RWPE2 (cell line): ENCODE measurements at places on chromosomes 1 and 21.

- DNase-seq, result no peak
These were observed 16.5 kb upstream of the OVAAL start for GRCh38 chr1:180542113-180542837.

- no peak for DNase-seq
These were observed 16.3 kb upstream of the TSPAN1 start for GRCh38 chr1:46158312-46159281.

- DNase-seq, result no peak
These were observed 228.5 kb downstream of the CACNA1E start for GRCh38 chr1:181711820-181712219.

DNA sequence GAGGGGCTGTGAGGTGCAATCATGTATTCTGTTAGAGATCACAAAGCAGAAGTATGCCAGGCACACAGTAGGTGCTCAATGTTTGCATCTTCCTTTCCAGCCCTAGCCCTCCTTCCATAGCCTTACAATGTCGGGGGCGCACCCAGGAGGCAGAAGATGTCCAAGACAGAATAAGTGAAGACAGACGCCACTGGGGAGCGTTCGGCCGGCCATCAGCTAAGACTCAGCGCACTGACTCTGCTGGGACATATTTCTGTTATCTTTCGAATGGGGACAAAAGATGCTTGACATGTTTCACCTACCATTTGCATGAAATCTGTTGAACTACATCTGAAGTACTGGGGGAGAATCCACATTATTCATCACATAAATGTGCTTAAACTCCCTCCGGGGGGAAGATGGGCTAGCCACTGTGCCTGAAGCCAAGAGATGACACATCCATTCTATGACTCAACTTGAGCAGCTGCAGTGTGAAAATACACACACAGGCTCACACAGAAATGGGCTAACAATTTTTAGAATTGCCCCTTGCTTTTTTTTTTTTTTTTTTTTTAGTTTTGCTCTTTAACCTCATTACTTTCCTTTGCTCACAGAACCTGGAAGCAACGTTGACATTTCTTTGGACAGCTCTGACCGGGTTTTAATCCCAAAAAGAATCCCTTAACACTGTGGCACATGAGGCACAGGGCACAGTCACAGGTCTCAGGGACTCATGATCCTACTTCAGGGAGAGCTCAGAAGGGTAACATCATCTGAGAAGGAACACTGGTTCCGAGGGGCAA lies 7.9 kb downstream of the TIAM1 start:
- DNase-seq, result peak; percentile 66

- DNase-seq, result peak; percentile 98
These were observed 6.2 kb downstream of the NECTIN4 start for GRCh38 chr1:161082996-161083747.

- DNase-seq, result no peak
These were observed 28.2 kb downstream of the ATP8B2 start for GRCh38 chr1:154353460-154353904.

DNA sequence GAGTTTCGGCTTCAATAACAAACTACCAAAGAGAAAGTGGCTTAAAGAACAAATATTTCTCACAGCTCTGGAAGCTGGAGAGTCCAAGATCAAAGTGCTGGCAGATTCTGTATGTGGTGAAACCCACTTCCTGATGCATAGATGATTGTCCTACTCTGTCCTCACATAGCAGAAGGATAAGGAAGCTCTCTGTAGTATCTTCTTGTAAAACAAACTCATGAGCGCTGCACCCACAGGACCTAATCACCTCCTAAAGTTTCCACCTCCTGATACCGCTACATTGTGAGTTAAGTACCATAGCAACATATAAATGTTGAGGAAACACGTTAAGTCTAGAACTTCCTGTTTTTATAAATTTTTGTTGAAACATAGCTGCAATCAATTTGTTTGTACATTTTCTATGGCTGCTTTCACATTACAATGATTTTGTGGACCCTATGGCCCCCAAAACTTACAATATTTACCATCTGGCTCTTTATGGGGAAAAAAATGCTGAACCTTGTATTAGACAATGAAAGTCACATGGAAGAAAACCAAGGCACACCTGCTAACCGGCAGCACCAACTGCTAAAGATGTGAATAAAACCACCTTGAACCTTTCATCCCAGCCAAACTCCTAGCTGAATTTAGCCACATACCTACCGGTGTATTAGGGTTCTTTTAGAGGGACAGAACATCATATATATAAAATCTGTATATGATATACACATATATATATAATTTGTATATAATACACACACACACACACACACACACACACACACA lies 1423.4 kb downstream of the NCAM2 start:
- no peak for DNase-seq

GRCh38 chr1:246971090-246971721 lies 36.7 kb downstream of the ZNF695 start:
- no peak for DNase-seq

DNA sequence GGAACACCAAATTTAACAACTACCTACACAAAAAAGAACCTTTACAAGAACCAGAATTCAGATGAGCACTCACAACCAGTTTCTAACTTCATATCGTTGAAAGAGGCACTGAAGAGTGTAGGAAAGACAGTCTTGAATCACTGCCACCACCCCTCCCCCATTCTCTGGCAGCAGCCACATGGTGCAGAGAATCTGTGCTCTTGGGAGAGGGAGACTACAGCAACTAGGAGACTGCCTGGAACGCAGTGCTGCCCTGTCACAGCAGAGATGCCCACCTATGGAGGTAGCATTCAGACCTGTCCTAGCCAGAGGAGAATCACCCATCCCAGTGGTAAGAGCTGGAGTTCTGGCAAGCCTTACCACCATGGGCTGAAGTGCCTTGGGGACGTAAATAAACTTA lies 7.3 kb downstream of the CCN1 start:
- no peak for DNase-seq

GRCh38 chr1:86914601-86914997 lies at the start of gene HS2ST1:
HS2ST1 (plus strand) TSS chr1:86914635.
- DNase-seq, result no peak

DNA sequence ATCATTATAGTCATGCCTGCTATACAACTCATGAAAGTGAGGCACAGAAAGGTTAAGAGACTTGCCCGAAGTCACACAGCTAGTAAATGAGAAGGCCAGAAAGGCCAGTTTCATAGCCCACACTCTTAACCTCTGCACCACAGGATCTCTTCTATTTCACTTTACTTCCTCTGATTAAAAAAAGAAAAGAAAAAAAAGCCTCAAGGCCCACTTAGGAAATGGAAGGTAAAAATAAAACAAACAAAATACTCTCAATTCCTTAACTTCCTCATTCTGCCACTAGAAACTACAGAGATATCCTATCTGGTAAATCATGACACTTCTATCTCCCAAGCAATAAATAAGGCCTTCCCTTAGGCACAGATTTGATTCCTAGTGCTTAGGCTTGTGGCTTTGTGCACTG lies 7.6 kb upstream of the ENAH start:
- no peak for DNase-seq
